ENCODE measurements at places on chromosomes 12 and 14. TPM values are rescaled to one million over a fixed set of nuclear protein-coding genes. Genes with fewer than 3 reads are reported as not detected.

DNA sequence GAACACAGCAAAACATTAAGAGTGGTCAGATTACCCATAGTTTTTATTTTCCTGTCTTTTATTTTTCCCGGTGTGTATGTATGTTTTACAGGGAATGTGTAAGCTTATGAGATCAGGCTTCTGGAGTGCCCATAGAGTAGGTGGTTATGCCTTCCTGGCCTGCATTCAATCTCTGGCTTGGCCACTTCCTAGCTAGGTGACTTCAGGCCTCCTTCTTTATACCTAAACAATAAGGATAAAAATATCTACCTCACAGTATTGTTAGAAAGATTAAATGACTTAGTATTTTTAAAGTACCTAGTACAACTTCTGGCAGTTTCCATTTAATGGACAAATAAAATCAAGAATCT lies 42.4 kb downstream of the ITPR2 start:
- DNase-seq: no peak

- no peak for DNase-seq
Measured at GRCh38 chr12:109753959-109754358, 40.3 kb downstream of the FAM222A start.

DNA sequence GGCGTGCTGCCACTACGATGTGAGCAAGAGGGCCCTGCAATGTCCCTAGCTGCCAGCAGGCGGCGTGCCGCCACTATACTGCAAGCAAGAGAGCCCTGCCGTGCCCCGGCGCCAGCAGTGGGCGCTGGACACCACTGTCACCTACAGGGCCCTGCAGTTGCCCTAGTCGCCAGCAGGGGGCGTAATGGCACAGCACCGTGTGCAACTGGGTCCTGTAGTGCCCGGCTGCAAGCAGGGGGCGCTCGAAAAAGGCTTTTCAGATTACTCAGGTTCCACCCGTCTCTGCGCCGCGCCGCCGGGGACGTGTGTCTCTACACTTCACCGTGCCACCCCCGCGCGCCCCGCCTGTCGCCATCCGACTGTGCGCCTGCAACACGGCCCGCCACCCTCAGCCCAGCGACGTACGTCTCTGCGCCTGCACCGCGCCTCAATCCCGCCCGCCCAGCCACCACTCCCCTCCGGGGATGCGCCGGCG lies 1356.9 kb downstream of the TMEM121 start:
- DNase-seq: no peak

GRCh38 chr12:48132826-48133225 lies 13.7 kb downstream of the PFKM start:
- no peak for DNase-seq

GRCh38 chr12:103690426-103690825 lies 103.4 kb downstream of the STAB2 start:
- DNase-seq: no peak

DNA sequence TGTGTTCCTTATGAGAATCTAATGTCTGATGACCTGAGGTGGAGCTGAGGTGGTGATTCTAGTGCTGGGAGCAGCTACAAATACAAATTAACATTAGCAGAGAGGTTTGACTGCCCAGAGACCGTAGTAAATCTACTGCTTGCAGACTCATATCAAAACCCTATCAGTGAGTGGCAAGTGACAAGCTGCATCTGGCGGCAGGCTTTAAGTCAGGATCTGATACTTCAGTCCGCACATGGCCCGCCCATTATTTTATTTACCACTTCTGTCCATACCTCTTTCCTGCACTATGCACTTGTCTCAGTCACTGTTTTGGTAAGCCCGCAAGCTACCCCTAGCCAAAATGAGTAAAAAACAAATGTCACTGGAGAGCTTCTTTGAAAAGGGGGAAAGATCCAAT lies 11.4 kb downstream of the CEP128 start:
- DNase-seq: no peak

DNA sequence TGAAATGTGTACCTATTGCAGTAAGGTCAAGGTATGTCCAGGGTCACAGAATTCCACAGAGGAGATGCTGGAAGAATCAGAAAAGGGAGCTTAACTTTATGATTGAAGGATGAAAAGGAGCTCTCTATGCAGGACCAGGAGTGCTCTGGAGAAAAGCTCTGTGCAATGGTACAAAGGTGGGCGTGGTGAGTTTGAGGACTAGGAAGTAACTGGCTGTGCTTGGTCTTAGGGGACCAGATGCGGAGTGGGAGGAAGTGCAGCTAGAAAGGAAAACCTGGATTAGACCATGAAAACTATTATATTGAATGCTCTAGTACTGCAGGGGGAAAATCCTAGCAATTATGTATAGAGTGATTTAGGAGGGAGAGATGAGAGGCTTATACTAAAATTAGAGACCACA lies 56.8 kb downstream of the BTG1 start:
- DNase-seq: no peak

GRCh38 chr12:188910-189621 lies 24.9 kb downstream of the SLC6A12 start:
- DNase-seq: no peak

- no peak for DNase-seq
Measured at GRCh38 chr14:86296173-86296572, 766.2 kb downstream of the FLRT2 start.

GRCh38 chr12:132069336-132069985 lies 74.7 kb downstream of the DDX51 start:
- no peak for DNase-seq

- DNase-seq: no peak
Measured at GRCh38 chr12:5210179-5210922, 166.7 kb downstream of the KCNA5 start.

DNA sequence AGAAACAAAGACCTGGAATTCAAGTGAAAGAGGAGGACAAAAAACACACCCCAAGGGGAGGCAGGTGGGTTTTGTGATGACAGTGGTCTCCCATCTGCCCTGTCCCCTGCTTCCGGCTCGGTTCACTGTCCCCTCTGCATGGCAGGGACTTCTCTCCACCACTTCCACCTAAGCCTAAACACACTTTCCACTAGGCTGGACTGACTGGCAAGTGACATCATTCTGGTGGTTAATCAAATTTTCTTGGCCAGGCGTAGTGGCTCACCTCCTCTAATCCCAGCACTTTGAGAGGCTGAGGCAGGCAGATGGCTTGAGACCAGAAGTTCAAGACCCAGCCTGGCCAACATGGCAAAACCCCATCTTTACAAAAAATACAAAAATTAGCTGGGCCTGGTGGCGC lies 11.9 kb downstream of the PLEKHG6 start:
- DNase-seq: no peak

DNA sequence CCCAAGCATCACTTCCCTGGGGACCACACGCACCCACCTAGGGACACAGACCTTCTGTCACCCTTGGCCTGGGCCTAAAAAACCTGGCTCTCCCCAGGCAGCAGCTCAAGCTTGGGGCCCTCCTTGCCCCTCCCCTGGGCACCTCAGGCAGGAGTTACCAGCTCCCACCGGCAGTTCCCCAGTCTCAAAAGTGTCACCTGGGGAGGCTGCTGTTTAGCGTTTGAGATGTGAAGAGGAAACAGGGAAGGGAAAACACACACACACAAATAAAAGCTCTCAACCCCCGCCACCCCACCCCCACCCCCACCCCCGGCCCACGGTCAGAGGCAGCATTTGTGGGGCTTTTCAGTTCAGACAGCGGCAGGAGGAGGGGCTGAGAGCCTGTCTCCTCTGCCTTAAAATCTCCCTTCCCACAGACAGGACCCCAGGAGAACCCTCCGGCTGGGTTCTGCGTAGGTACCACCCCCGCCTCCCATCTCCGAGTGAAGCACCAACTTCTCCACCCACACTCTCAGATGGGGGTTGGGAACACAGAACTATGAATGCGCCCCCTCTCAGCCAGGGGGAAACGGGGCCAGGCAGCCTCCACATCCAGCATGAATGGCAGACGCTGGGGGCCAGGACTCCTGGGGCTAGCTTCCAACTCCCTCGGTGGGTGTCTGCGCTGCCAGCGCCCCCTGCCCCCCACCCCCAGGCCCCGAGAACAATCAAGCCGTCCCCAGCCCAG lies 3.0 kb downstream of the NCOR2 start:
- no peak for DNase-seq

GRCh38 chr14:85528080-85528896 lies 1.7 kb upstream of the FLRT2 start:
- DNase-seq: peak; percentile 68

- DNase-seq: no peak
Measured at GRCh38 chr12:119500209-119500608, 93.4 kb upstream of the TMEM233 start.

GRCh38 chr12:32854097-32854496 lies 42.5 kb downstream of the PKP2 start:
- DNase-seq: no peak

The GSG1 gene
- not detected for total RNA-seq

The ADAM21 gene
- total RNA-seq: 0.41 TPM

The SLC7A8 gene
- total RNA-seq: 11.9 TPM

The CIROP gene
- total RNA-seq: not detected

The RAD9B gene
- total RNA-seq: 0.26 TPM

The SERPINA5 gene
- 3.3 TPM for total RNA-seq

The DEGS2 gene
- total RNA-seq: not detected

The PLD4 gene
- 0.08 TPM for total RNA-seq

The AKAP3 gene
- total RNA-seq: 7.1 TPM

All from right atrium auricular region (tissue), 2 donors.